Naive thymus-derived CD4-positive, alpha-beta T cell (primary cell): ENCODE measurements at places on chromosomes 1 and 21.

- DNase-seq = no peak
Measured at GRCh38 chr21:16797540-16797939, 715.3 kb upstream of the CXADR start.

DNA sequence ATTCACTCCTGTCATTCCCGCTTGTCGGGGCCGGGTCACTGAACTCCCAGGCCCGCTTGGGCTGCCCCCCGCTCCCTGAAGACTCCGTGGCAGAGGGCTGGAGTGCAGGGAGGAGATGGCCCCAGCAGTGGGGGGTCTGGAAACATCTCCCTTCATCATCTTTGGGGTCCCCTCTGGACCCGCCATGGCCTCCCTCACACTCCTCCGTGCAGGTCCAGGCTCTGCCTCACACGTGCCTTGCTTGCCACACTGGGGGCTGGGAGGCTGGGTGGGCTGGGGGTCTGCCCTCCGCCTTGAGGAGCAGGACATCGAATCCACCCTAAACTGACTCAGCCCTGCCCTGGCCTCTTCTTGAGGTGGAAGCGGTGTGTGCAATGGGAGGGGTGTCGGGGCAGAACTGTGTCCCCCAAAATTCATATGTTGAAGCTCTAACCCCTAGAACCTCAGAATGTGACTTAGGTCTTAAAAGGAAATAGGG, 35.2 kb downstream of the POFUT2 start:
- no peak for DNase-seq

GRCh38 chr1:12189328-12189682, 22.5 kb downstream of the TNFRSF1B start:
- DNase-seq = no peak

DNA sequence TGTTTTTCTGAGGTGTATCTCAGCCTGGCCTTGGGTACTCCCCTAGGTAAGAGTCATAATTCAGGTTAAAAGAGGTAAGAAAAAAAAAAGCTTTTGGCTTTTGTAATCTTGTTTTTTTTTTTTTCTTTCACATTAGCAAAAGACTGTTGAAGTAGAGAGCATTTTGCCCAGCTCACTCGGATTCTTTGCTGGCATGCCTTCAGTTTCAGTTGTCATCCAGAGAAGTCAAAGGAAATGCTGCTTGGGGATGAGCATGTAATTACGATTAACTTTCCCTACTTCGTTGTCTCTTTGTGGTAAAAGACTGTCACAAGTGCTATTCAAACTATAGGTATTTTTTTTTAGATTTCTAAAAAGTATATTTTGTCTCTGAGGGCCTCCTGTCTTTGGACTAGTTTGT, 6.3 kb downstream of the BACH1 start:
- DNase-seq = no peak

DNA sequence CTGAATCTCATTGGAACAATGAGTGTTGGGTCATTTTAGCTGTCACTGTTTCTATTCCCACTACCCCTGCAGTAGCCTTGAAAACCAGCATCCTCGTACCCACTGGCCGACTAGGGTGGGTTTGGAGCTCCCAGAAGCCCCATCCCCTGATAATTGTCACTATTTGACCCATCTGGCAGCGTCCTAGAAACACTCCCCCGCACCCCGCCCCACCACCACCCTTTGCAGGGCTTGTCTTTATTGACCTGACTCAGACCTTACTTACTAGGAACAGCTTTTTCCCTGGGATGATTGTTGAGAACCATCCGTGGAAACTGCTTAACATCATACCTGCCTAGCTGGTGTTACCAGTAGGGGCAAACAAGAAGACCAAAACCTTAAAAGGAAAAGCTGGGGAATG, 28.4 kb upstream of the AGPAT3 start:
- DNase-seq = no peak

- DNase-seq = no peak
Measured at GRCh38 chr1:210949039-210949438, 184.9 kb downstream of the KCNH1 start.

GRCh38 chr1:113983391-113983790, 4.1 kb downstream of the OLFML3 start:
- DNase-seq = no peak

- DNase-seq = no peak
Measured at GRCh38 chr1:235649368-235650163, at the start of gene GNG4. GNG4 (minus strand) TSS chr1:235649784; CDS start chr1:235583838, 65,946 bp downstream.

DNA sequence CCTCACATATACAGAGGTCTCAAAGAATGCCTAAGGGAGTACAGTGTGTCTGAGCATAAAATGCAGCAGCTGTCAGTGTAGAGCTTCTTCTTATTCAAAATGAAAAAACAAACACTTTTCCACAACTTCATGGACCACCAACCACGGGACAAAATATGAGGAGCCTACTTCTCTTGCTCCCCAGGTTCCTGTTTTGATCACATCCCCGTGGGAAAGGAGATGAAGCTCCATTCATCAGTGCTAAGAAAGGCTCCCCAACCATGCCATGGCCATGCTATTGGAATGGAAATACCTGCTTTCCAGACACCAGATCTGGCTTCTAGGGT, 383 bp downstream of the CD48 start:
- DNase-seq = no peak

DNA sequence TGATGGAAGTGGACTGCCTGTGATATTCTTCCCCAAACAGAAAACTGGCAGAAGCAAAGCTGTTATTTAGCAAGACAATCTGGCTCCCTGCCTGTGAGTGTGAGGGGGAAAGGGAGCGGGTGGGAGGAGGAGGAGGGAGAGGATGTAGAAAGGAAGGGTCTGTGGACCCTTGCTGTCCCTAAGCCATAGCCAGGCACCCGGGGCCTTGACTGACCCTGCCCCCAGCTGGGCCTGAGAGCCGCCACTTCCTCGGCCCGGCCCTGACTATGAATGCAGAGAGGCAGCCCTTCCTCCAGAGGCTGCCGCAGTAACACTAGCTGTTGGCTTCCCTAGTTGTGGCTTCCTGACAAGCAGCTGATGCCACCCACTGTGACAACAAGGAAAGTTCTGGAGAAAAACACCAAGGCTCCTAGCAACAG, 13.9 kb downstream of the PLA2G2F start:
- DNase-seq = no peak

GRCh38 chr1:163414778-163415177, 93.0 kb downstream of the NUF2 start:
- no peak for DNase-seq

DNA sequence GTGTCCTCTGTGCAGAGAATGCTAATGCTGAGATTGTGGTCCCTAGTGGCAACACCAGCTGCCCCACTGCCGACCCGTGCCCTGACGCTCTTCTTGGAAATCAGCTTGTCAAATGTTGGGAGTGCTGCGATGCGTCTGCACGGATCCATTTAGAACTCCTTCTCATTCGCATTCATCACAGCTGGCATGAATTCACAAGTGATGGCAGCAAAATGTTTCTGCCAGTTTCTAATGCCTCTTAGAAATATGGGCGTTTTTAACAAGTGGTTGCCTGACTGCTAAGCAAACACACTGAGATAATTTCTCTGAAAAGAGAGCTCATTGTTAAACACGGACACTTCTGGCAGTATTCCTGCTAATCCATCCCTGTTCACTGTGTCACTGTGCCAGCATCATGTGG, 131.9 kb upstream of the KCNJ6 start:
- DNase-seq = no peak

DNA sequence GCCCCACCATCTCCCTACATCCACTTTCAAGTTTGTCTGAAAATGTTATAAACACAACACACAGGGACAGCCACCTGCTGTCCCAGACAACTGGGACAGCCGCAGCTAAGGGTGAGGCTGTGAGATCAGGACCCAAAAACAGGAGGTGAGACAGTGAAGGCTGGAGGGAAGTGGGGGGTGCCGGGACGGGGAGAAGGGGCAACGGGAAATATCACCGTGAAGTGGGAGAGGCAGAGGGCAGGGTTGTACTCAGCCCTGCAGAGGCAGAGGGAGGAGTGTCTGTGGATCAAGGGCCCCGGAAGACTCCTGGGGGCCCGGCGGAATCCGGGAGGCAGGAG, 114.4 kb downstream of the CASZ1 start:
- no peak for DNase-seq

GRCh38 chr1:19262047-19262446, 10.4 kb downstream of the MRTO4 start:
- DNase-seq = no peak

DNA sequence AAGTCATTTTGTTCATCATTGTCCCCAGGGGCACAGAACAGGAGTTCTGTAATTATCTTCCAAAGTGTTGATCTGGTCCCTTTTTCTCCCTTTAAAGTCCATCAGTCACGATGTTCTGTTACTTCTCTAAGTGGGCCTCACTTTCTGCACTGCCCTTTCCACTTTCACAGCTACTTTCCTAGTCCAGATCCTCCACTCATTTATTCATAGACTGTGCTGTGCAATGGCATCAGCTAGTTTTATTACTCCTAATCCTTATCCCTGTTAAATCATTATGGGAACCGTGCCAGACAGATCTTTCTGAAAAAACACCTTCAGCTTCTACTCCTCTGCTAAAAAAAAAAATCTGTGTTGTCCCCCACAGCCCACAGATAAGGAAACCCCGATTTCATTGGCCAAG, 64.0 kb upstream of the BCL10 start:
- no peak for DNase-seq

DNA sequence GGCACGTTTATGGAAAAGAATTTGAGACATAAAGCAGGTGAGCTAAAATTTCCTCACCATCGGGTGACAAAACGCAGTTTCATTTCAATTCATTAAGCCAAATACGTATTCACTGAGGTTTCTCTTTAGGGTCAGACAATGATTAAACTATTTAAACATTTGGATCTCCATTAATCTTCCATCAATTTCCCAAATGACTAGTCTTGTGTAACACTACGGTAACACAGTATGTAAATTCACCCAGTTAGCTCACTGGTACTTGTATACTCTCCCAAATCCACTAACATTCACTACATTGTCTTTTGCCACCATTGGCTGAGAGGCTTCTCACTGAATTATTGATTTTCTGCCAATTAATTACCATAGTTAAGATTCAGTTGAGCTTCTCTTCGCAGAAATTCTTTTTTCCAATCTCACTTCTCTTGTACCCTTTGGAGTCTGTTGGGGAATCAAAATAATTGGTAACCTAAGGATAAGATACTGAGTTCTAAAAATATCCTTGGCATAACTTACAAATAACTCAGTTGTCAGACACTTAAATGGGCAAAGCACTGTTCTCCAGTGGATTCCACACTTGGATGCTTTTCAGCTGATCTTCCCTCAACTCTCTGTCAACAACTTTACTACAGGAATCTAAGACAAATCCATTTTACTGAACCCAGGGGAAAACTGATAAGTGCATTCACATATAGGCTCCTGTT, 40.7 kb downstream of the SIPA1L2 start:
- DNase-seq = no peak

DNA sequence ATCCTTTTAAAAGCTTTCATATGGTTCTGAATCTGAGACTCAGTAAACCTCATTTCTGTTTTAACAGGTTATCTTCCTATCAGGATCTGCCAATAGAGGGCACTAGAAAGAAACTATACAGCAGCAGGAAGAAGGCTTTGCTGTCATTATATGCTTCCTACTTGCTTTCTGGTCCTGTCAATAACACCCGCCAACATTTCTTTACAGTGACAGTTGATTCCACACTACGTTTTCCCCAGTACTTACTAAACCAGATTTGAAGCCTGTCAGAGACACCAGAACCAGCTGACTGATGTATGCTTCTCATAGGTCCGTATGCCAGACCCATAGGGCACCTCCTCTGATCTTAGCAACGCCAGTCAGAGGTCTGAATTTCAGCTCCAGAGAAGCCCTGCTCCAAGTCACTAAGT, 341.0 kb upstream of the NEGR1 start:
- DNase-seq = peak; percentile 4

DNA sequence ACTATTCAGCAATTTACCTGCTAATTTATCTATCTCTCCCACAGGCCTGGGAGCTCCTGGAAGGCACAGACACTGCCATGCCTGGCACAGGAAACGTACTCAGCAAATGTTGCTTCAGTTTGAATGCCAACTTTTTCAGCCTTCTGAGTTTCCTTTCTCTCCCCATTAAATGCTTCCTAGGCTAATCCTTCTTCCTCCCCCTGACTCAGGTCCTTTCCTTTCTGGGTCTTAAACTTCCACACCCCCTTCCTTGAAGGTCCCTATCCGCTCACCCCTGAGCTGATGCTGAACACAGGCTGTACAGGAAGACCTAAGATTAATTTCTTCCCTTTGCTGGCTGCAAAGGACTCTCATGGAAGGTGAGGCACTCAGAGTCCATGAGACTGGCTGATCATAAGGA, 40.3 kb upstream of the ECE1 start:
- no peak for DNase-seq

- no peak for DNase-seq
Measured at GRCh38 chr1:228308628-228309325, 97.9 kb downstream of the TRIM11 start.

GRCh38 chr1:116833718-116834117, 76.0 kb upstream of the PTGFRN start:
- DNase-seq = no peak

DNA sequence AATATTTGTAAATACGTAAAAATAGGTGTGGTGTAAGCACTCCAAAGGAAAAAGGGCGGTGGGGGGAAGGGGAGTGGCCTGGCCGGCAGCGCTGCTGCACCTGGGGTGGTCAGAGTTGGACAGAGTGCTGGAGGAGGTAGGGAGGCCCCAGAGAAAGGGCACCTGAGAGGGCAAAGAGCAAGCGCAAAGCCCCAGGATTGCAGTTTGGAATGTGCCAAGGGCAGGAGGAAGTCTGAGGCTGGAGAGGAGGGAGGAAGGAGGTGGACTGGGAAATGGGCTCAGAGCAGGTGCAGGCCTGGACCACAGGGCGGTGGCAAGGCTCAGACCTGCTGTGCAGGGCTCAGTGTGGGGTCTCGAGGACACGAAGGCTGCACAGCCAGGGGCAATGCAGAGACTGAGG, 30.6 kb downstream of the LDLRAP1 start:
- DNase-seq = no peak
